Aorta (tissue), 5 donors: ENCODE measurements at places on chromosomes 2 and 18. TPM values are rescaled to one million over a fixed set of nuclear protein-coding genes. Genes with fewer than 3 reads are reported as not detected.

The CABYR gene
- polyA plus RNA-seq: not detected

The OTOS gene
- not detected for polyA plus RNA-seq

The ITPRIPL1 gene
- polyA plus RNA-seq: not detected

GRCh38 chr2:11144077-11144737 lies 11.1 kb upstream of the SLC66A3 start:
- DNase-seq: no peak

DNA sequence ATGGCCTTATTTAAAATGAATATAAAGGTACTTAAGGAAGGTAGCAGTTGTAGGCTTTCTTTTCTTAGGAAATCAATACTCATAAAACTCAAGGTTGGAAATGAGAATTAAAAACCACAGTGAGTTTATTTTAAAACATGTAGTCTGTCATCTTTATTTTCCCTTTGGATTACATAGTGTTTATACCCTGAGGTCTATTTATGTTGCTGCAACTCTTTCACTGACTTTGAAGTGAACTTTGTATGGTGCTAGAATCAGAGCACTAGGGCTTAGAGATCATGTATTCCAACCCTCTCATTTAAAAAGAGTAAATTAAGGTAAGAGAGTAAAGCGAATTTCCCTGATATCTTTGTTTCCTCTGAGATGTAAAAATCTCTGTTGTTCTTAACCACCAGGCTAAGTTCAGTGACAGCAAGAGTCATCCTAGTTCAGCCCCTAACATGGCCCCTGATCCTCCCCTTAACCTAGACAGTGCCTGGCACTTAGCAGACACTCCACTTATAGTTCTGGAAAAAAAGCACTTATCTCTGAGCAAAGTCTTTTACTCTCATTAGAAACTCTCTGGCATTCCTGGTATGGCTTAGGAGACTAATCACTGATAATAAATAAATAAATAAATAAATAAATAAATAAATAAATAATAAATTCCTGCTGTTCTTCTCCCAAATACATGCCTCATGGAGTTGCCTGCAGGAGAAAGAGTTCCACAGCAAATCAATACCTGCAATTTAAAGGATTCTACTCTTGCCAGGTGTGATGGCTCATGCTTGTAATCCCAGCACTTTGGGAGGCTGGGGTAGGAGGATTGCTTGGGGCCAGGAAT lies 33.0 kb upstream of the PPP1R1C start:
- no peak for DNase-seq

DNA sequence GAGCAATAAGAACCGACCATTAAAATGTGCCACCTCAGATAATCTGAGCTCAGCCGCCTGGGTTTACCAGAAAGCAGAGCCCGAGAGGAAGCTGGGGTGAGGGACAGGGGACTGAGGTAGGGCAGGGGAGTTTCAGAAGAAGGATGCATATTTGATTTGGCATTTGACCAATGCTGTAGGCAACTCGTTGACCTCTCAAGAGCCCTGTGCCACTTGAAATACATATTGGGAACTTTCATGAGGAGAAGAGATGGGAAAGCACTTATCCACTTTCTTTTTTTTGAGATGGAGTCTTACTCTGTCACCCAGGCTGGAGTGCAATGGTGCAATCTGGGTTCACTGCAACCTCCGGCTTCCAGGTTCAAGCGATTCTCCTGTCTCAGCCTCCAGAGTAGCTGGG lies 148.4 kb upstream of the SPRED2 start:
- no peak for DNase-seq

DNA sequence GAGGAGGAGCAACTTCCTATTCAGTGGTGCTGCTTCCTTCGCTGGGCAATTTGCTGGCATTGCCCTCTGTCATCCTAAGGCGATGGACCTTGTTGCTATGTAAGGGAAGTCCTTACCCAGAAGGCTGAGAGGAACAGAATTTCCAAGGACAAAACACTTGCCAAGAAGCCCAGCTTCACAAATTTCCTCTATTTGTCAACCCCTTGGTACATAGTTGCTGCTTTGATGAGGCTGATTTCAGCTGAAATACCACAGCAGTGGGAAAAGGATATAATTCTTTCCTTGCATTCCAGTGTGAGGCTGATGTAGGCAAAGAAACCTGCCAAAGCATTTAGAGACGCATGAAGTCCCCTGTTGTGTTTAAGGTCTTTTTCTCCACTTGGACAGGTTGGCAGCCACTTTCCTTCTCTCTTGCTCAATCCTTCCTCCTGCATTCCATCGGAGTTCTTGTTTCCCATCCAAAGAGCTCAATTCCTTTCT lies 16.4 kb upstream of the ST3GAL5 start:
- no peak for DNase-seq

- DNase-seq: no peak
Observed at GRCh38 chr18:55139836-55140235, 180.6 kb upstream of the CCDC68 start.

DNA sequence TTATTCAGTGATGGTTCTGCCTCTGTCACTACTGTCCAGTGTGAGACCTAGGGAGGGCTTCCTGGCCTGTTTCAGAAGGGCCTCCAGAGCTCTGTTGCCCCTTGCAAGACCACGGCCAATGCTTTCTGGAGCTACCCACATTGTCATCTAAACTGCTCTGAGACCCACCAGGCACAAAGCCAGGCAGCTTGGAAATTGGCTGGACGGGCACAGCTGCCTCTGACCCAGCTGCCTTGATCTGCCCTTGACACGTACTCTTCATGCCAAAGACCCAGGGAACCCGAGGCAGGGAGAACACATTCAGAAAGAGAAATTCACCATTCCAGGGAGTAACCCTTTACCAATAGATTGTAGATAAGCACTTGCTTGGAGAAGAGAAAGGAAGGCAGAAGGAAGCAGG lies 183.7 kb upstream of the SIX2 start:
- no peak for DNase-seq
